SW 1271 (cell line): ENCODE measurements at places on chromosomes 1 and 21.

DNA sequence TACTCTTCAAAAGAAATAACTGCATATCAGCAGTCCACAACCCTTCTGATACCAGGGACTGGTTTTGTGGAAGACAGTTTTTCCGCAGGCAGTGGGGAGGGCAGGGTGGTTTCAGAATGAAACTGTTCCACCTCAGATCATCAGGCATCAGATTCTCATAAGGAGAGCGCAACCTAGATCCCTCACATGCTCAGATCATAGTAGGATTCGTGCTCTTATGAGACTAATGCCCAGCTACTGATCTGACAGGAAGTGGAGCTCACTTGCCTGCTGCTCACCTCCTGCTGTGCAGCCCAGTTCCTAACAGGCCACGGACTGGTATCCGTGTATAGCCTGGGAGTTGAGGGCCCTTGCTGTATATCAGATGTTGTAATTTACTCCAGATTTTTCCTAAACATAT, 11.5 kb downstream of the RO60 start:
- DNase-seq: no peak

DNA sequence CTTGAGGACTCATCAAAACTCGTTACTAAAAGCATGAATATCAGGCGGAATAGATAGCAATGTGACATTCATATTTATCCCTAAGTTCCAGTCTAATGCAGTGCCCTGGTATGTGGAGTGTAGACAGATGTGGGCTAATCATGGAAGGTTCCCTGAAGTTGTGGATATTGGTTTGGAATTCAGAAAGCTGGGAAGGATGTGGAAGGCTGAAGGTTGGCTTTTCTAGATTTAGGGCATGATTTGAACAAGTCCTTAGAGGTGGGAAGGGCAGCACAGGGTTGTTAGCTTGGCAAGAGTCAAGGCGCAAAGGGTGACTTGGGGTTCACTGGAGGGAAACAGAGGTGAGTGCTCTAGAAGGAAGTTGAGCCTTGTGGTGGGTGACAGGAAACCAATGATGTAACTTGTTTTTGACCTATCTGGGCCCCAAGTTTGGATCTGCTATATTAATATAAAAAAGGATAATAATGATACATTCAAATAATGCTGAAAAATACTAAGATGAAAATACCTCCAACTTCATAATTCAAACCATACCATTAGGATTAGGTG, 21.9 kb downstream of the LGALS8 start:
- DNase-seq: no peak

GRCh38 chr1:57132993-57133622, 167.3 kb upstream of the C8B start:
- DNase-seq: no peak

GRCh38 chr1:2426540-2426939, 14.2 kb upstream of the PEX10 start:
- DNase-seq: no peak

GRCh38 chr1:28144203-28145135, 32.0 kb downstream of the PTAFR start:
- no peak for DNase-seq

DNA sequence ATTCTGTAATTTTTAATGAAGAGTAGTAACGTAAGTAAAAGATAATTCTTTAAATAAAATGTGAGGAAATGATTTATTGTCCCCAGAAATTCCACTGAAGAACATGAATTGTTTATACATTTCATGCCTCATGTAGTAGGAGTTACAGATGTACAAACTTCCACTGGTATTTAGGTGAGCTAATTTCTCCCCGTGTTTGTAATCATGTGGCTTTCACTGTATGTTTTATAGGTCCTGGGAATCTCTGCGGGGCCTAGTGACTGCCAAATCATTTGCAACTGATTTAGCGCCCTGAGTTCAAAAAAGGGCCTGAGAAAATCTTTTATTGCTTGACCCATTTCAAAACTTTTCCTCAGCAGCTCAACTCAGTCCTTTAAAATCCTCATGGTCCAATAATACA, 30.5 kb upstream of the FASLG start:
- no peak for DNase-seq
